ENCODE measurements at places on chromosomes 12 and 14.

DNA sequence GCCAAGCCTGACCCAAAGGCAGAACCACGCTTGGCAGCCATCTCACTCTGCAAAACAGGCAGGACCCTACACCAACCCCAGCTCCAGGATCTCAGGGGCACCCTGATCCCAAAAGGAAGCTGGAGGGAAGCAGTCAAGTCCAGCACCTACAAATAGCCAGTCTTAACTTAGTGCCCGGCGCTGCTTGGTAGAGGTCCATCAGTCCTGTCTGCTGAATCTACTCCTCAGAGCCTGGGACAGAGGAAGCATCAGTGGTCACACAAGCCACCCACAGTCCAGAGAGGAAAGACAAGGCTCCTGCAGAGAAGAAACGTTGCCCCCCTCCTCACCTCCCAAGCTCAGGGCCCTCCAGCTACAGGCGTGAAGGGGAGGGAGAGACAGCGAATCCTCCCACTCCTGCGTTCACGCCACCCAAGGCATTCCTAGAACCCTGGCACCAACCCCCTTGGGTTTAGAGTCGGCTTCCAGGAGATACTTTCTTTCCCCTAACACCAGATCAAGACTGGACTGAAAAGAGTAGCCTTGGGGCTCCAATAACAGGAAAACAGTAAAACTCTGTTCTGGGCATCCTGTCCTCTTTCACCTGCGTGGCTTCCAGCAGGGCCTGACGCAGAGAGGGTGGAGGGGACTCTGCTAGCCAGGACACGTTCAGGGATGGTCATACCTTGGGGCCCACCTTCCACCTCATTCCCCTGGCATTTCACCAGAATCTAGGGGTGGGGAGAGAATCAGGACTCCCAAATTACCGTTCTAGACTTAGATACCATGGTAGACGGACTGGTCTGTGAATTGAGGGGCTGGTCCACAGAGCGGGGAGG, 1.2 kb downstream of the PXN start:
- DNase-seq: no peak

DNA sequence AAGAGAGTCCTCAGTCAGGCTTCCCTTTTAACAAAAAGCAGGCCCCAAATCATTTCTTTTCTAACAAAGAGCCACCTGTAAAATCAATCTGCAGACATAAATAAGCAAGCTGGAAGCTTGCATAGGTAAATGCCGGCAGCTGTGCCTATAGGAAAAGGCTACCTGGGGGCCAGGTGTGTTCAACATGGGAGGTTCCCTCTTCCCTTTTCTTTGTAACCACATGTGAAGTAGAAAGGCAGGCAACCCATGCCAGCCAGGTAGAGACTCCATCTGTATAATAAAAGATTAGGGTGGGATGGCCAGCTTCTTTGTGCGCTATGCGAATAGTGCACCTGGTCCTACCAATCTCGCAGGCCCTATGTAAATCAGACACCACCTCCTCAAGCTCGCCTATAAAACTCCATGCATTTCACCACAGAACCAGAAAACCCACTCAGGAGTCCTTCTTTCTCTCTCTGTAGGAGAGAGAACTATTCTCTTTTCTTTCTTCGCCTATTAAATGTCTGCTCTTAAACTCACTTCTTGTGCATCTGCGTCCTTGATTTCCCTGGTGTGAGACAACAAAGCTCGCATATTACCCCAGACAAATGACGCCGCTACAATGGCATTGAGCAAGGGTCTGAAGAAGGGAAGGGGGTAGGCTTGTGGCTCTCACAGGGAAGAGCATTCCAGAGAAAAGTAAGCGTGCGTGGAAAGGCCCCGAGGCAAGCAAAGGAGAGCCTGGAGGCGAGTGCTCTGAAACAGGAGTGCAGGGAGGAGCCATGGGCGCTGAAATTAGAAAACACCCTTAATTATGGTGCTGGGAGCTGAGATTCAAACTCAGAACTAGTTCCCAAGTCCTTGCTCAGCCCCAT, 67.2 kb downstream of the TTC9 start:
- DNase-seq: no peak

- DNase-seq: no peak
Observed at GRCh38 chr12:55720894-55721444, 776 bp downstream of the RDH5 start.

- DNase-seq: no peak
Observed at GRCh38 chr12:57240926-57241401, 10.0 kb downstream of the STAC3 start.

- no peak for DNase-seq
Observed at GRCh38 chr14:68079941-68080697, 260.5 kb downstream of the RAD51B start.

DNA sequence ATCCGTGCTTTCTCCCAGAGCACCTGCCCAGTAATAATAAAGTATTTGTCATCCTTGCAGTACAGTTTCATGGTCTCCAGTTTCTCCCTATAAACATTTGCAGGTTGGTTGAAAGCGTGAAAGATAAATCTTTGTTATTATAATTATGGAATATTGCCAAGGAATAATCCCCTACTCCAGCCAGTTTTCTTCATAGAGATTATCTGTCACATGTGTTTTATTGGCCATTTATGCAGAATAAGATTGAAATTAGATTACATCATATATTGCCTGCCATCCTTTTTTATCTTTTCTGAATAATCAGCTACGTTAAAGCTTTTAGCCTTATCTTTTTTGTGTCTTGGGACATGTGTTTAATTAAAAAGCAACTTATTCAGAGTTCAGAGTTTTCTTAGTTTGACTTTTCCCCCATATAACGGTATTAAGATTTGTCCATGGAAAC, 168.0 kb downstream of the KICS2 start:
- DNase-seq: no peak

- no peak for DNase-seq
Observed at GRCh38 chr12:60269611-60270269, 673.9 kb downstream of the SLC16A7 start.

GRCh38 chr12:93127107-93127560, 198.0 kb upstream of the EEA1 start:
- no peak for DNase-seq

GRCh38 chr14:92690171-92691011, 58.0 kb downstream of the LGMN start:
- DNase-seq: no peak

GRCh38 chr14:73723406-73723796, 9.2 kb upstream of the PNMA1 start:
- DNase-seq: no peak

DNA sequence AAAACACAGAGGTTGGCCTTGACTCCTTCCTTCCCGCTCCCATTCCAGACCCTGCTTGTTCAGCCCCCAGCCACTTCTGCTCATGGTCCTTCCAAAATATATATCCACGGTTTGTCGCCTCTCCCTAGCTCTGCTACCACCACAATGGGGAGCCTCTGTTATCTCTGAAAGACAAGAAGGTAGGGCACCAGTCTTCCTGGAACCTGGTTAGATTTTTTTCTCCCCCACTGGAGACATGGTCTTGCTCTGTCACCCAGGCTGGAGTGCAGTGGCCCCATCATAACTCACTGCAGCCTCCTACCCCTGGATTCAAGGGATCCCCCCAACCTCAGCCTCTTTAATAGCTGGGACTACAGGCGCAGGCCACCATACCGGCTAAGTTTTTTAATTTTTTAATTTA, 95.7 kb downstream of the PTPN11 start:
- DNase-seq: no peak

DNA sequence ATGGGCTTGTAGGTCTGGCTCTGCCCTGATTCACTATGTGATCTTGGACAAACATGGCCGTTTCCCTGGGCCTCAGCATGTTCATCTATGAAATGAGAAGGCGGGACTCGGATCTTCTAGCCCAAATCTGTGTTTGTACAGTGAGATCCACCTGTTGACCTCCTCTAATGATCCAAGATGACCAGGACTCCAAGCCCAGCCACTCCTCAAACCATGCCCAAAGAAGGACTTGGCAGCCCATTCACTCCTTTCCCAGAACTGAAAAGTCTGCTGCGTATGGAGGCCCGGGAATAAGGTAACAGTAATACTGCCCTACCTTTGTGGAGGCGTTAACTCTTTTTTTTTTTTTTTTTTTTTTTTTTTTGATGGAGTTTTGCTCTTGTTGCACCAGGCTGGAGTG, 39.9 kb downstream of the APPL2 start:
- DNase-seq: no peak

DNA sequence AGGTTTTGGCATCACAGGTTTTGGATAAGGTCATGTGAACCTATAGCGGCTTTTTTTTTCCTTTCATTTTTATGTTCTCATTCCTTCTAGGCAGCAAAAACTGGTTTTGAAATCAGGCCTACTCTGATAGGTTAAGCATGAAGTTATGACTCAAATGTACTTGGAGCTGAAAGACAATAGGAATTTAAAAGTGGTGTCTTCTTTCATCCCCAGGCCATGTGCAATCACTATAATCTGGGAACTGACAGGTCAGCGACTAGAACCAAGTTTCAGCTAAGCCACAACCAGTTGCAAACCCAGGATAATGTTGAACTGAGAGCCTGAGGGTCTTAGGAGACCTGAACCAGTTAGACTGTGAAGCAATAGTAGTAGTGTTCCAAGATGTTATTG, 74.3 kb downstream of the ANO6 start:
- no peak for DNase-seq

GRCh38 chr14:34372786-34373185, 89.3 kb downstream of the SPTSSA start:
- no peak for DNase-seq

DNA sequence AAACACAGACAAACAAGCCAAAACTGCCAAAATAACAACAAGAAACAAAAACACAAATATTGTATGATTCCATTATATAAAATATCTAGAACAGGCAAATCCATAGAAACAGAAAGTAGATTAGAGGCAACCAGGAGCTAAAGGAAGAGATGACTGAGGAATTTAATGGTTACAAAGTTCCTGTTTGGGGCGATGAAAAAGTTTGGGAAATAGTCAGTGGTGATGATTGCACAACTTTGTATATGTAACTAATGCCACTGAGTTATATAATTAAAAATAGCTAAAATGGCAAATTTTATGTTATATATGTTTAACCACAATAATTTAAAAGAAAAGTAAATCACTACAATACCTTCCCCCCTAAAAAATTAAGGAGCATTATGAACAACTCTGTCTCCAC, 24.5 kb downstream of the GNPTAB start:
- no peak for DNase-seq

GRCh38 chr12:97222391-97222790, 240.2 kb upstream of the RMST start:
- no peak for DNase-seq

DNA sequence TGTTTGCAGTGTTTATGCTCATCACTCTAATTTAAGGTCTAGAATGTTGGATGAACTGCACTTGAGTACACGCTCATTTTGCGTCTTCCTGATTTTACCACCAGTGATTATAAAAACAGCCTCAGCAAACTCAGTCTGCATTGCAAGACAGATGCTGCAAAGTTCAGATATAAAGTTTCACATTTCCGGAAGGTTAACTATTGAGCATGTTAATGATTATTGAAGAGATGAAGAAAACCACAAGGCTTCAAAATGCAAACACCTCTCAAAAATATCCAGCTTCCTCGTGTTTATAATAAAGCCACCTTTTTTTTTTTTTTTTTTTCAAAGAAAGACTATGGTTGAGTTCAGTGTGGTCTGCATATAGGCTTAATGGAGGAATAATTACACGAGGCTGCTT, 92.1 kb upstream of the BMP4 start:
- no peak for DNase-seq

- no peak for DNase-seq
Observed at GRCh38 chr14:97074856-97075255, 277.7 kb downstream of the VRK1 start.

DNA sequence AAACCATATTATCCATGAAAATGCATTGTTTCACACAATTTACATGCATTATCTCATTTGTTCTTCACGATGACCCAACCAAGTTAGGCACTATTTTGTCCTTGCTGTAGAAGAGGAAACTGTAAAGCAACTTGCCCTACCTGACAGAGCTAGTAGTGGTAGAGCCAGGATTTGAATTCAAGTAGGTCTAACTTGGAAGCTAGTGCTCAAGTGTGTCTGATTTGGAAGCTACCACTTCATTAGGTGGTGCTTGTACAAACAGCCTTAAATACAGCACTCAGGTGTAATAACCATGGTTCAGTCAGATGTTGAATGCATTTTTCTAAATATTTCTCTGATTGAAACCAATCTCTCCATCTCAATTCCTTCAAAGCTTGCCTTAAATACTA, 123.6 kb downstream of the PAWR start:
- no peak for DNase-seq

DNA sequence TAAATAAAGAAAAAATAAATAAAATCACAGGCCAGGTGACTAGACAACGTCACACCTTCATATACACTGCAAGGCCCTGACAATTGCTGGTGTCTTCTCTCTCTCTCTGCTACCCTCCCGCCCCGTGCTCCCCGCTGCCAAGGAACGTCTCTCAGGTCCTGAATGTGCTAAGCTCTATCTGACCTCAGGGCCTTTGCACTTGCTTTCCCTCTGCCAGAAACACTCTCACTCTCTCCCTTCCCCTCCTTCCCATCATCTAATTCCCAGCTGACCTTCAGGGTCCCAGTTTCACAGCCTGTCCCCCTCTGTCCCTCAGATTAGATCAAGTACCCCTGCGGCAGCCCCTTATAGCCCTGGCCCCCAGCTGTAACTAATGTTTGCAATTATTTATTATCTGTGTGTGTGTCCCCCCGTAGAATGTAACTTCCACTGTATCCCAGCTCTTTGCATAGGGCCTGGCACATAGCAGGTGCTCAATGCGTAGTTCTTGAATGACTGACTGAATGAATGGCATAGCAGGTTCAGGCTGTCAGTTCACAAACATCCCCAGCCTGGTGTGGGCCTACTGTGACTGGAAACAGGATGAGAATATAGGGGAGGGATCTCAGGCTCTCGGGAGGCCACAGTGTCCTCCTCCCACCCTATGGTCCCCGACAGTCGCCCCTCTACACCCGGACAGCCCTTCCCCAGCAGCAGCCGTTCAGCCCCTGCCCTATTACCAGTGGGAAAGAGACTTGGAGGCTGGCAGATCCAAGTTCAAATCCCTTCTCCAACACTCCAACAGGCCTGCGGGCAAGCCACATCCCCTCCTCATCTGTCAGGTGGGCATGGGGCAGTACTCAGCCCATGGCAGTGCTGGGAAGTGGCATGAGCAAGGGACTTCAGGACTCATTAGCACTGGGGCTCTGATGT, 6.6 kb downstream of the BEGAIN start:
- no peak for DNase-seq

DNA sequence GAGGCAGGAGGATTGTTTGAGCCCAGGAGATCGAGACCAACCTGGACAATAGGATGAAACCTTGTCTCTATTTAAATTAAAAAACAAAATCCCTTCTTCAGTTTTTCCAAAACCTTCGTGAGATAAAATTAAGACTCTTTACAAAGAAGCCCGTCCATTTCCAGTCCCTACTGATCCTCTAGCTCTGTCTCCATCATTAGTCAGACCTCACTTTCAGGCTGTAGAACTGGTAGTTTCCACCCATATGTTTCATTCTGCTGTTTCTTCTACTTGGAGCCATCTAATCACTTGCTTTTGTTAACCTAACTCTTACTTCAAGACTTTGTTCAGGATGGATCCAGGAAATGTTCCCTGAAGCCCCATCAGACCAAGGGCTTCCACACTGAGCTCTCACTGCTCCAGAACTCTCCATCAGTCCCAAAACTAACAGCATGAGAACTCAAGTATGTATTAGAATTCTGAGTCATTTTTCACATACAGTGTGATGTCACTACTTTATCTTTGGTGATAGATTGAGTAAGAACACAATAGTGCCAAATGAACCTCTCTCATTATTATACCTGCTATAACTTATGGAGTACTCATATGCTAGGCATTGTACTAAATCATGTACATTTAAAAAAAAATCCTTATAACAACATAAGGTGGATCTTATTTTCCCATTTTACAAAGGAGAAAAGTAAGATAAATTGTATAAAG, 90.8 kb downstream of the PRICKLE1 start:
- no peak for DNase-seq

Measured in stimulated activated CD4-positive, alpha-beta T cell treated with anti-CD3 and anti-CD28 coated beads, TNF-alpha, amount 100 ng/mL, for 4 hours (primary cell).